ENCODE measurements at places on chromosomes 6 and 20.

DNA sequence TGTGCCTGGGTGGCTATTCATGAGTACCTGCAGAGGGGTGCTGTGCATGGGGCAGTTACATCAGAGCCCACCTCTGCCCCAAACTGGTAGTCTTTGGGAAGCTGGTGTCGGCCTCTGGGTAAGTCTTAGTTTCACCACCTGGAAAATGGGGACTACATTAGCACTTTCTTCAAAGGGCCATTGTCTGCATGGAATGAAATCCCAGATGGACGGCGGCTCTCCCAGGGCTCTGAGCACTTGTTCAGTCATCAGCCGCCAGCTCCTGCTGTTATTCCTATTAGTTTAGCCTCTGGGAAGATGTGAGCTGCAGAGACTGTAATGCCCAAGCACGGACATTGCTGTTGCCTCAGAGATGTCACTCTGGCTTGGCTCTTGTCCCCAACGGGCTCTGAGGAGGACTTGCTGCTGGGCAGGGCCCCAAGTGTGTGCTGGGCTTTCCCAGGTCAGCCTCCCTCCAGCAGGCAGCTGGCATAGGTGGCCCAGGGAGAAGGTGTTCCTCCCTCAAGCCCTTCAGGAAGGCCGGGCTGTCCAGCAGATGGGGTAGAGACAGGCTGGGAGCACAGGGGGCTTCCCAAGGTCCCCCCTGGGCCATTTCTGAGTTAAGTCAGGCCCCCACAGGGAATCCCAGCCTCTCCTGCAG is 268.3 kb downstream of the TFAP2C start:
- DNase-seq, result no peak

- DNase-seq, result peak; percentile 65
These were observed 39.4 kb upstream of the ENPP4 start for GRCh38 chr6:46090115-46091079.

DNA sequence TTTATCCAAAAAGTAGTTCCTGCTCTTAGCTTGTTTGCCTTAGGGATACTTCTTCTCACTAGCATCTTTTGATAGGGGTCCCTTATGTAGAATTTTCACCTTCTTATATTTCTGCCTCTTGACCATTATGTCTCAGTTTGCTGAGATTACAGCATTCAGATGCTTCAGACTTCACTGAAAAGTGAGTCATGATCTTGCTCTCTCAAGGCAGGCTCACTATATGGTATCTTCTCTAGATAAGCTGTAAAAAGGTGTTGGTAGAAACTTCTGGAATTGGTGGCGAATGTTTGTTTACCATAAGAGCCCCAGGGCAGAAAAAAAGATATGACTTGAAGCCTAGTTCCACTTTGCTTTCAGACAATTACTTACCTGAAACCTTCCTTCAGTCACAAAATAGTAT is 19.7 kb downstream of the GTPBP2 start:
- no peak for DNase-seq

- DNase-seq, result no peak
These were observed 543.6 kb upstream of the CITED2 start for GRCh38 chr6:139917951-139918630.

- no peak for DNase-seq
These were observed 41.1 kb upstream of the GTSF1L start for GRCh38 chr20:43767686-43768474.

GRCh38 chr6:139752086-139752485 is 377.6 kb upstream of the CITED2 start:
- no peak for DNase-seq

DNA sequence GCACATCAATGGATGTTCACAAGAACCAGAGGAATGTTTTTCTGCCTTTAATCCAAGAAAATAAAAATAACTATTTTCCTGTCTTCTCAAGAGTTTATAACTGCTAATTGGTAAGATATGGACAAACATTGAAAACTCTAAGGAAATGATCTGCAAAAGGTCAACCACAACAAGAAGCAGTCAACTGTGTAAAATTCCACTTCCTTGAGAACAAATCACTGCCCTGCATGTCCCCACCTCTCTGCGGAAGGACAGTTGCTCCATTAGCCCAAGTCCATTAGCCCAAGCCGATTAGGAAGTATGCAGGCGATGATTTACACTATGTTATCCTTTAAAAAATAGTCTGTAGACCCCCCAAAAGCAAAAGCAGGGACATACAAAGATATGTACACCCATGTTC is 27.6 kb downstream of the SLC22A23 start:
- DNase-seq, result no peak

GRCh38 chr6:28001751-28002150 is 44.7 kb downstream of the OR2B6 start:
- DNase-seq, result no peak

- no peak for DNase-seq
These were observed 202.1 kb upstream of the SNX9 start for GRCh38 chr6:157620944-157621343.

DNA sequence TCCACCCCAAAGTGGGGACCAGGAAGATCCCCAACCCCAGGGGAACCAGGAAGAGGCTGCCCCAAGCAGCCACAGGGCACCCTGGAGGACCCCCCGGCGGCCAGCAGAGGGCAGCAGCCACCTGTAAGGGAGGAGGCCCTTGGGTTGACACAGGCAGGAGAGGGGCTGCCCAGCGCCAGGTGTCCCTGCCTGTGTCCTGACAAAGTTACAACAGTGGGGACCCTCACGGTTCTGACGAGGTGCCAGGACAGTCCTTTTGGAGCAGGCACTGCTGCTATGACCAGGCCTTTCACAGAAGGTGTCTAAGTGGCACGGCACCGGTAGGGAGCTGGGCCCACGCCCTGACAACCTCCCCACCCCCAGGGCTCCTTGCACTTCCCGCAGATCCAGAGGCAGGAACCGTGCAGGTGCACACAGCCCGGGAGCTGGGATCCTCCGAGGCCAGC is 176.7 kb downstream of the BMP7 start:
- peak; percentile 80 for DNase-seq

DNA sequence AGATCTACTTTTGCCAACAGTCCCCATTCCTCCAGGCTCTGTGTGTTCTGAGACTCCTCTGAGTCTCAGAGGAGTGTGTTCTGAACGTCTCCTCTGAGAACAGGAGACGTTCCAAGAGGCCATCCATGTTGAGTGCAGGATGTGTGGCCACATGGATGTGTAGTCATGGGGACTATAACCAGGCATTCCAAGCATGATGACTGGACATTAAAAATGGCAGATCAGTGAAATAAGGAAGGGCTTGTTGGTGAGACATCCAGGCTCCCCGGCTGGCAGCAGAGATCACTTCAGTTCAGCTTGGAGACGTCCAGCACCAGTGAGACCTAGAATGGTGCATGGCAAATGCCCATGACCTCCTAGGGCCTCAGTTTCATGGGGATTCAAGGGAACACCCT is 34.3 kb upstream of the POU5F1 start:
- DNase-seq, result no peak

DNA sequence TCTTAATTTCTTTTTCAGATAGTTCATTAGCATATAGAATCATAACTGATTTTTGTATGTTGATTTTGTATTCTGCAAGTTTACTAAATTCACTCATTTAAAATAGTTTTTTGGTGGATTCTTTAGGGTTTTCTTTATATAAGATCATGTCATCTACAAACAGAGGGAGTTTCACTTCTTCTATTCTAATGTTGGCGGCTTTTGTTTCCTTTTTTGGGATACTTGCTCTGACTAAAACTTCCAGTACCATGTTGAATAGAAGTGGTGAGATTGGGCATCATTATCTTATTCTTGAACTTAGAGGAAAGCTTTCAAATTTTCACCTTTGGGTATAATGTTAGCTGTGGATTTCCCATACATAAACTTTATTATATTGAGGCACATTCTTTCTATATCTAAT is 296.9 kb downstream of the BCKDHB start:
- DNase-seq, result no peak

DNA sequence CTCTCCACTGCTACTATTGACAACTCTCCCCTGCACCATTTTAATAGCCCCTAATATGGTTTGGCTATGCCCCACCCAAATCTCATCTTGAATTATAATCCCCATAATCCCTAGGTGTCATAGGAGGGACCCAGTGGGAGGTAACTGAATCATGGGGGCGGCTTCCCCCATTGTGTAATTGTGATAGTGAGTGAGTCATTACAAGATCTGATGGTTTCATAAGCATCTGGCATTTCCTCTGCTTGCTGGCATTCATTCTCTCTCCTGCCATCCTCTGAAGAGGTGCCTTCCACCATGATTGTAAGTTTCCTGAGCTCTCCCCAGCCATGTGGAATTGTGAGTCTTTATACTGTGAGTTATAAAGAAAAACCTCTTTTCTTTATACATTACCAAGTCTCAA is 74.1 kb upstream of the TCF21 start:
- no peak for DNase-seq

Data from NAMALWA (cell line).